Skin of body (tissue), 3 donors: ENCODE measurements at places on chromosomes 5 and 9.

DNA sequence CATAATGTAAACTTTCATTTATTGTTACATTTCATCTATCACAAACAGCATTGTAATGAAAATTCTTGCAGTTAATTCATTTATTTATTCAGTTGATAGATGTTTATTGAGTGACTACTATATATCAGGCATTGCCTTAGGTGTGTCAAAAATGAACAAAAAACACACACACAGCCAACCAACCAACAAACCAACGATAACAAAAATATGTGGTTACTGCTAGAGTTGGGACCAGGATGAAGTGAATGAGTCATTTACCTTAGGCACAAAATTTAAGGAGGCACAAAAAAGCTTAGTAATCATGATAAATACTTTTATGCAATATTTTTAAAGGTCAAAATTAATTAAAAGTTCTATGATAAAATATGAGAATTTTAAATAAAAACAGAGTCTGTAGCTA, 223.4 kb downstream of the CSNK1G3 start:
- DNase-seq = no peak

DNA sequence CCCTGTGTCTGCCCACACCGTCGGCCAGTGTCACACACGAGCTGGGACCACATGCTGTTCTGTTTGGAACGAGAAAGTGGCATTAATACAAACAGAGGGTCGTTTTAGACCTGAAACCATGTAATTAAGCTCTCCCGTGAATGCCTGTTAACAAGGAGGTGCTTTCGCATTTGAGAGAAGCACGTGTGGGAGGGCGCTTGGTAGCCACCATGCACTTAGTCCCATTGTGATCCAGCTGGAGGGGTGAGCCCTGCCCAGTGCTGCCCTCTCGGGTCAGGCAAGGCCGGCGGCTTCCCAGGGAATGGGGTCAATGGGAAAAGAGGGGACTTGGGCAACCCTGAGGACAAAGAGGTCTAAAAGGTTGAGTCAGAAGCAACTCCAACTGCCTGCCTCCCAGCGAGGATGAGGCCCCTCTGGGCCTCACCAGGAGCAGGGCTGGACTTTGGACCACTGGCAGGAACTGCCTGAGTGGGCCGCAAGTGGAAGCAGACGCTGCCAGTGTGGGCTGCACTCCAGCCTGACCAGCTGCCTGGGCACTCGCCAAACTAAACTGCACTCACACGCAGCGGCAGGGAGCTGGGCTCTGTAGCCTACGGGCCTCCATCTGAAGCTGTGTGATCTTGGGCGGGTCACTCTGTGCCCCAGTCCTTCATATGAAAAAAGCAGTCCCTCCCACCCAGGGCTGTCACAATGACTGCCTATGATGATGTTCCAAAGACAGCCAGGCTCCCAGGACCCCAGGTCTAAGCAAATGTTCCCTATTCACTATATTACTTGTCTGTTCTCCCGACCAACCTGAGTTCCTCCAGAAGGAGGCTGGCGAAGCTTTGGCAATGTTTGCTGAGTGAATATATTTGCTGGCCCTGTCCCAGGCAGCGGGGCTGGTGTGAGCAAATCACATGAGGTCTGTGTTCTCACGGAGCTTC, 195.7 kb downstream of the CDK5RAP2 start:
- DNase-seq = no peak

DNA sequence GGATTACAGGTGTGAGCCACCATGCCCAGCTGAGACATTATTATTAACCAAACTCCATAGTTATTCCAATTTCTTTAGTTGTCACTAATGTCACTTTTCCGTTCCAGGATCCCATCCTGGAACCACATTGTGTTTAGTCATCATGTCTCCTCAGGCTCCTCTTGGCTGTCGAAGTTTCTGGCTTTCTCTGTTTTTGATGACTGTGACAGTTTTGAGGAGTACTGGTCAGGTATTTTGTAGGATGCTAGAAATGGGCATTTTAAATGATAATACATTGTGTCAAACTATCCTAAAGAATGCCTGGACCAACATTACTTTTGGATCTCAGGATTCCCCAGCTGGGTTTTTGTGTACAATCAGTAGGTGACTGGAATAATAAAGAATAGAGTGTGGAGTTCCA, 19.8 kb upstream of the NEUROG1 start:
- no peak for DNase-seq

GRCh38 chr5:76165711-76166374, 82.7 kb downstream of the SV2C start:
- no peak for DNase-seq

DNA sequence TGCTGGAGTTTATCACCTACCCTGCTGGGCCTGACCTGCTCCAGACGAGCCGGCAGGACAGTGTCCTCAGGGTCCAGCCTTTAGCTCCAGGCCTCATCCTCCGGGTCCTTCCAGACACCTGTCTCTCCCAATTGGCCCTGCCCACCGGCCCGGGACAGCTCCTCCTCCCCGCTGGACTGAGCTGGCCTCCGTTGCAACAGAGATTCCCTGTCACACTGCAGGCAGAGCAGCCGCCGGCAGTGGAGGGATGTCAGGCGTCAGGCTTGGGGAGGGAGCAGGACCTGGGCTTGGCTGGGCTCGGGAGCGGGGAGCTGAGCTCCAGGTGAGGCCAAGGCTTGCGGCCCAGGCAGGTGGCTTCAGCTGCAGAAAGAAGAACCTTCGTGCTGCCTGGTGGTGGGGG, 1.7 kb downstream of the KCNT1 start:
- DNase-seq = no peak

DNA sequence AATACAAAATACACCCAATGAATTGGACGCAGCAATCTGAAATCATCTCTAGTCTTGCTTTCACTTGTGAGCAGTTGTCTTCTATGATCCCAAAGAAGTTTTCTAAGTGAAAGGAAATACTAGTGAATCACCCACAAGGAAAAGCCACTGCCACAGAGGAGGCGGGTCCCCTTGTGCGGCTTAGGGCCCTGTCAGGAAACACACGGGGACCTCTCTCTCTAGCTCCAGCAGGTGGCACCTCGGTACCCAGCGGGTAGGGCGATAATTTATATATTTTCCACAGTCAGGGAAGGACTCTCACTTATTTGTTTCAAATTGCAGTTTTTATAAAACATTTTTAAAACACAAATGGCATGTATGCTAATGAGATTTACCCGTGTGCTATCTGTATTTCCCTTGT, 417.1 kb downstream of the KDM4C start:
- no peak for DNase-seq

GRCh38 chr9:132485393-132485792, 75.4 kb downstream of the CFAP77 start:
- no peak for DNase-seq
